ENCODE measurements at places on chromosomes 11 and 22.

- DNase-seq, result no peak
Observed at GRCh38 chr11:96448225-96448624, 58.4 kb downstream of the JRKL start.

DNA sequence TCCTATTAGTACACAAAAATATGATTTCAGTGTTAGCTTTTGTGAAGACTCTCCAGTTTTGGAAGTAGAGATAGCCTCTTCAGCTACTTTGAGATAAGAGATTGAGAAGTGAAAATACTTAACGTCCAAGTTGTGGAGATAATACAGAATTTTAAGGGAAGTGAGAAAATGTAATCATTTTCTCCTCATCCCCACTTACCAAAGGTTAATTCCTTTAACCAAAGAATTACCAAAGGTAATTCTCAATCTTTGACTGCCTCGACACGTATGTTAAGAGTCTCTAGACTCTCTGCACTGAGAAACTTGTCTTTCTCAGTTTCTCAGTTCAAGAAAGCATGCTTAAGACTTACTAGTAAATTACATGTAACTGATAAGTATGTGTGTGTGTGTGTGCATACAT is 15.3 kb downstream of the C11orf54 start:
- DNase-seq, result no peak

DNA sequence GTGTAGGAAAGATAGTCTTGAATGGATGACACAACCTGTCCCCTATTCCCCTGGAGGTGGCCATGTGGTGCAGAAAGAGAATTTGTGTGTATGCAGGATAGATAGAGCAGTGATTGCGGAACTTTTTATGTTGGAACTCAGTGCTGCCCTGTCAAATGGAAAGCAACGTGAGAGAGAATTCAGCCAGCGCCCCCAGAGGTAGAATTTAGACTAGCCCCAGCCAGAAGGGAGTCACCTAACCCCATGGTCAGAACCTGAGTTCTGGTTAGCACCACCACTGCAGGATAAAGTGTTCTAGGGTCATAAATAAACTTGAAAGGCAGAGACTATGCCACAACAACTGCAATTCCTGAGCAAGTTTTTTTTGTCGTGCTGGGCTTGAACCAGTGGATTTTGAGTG is 152.9 kb upstream of the GRIA4 start:
- no peak for DNase-seq

DNA sequence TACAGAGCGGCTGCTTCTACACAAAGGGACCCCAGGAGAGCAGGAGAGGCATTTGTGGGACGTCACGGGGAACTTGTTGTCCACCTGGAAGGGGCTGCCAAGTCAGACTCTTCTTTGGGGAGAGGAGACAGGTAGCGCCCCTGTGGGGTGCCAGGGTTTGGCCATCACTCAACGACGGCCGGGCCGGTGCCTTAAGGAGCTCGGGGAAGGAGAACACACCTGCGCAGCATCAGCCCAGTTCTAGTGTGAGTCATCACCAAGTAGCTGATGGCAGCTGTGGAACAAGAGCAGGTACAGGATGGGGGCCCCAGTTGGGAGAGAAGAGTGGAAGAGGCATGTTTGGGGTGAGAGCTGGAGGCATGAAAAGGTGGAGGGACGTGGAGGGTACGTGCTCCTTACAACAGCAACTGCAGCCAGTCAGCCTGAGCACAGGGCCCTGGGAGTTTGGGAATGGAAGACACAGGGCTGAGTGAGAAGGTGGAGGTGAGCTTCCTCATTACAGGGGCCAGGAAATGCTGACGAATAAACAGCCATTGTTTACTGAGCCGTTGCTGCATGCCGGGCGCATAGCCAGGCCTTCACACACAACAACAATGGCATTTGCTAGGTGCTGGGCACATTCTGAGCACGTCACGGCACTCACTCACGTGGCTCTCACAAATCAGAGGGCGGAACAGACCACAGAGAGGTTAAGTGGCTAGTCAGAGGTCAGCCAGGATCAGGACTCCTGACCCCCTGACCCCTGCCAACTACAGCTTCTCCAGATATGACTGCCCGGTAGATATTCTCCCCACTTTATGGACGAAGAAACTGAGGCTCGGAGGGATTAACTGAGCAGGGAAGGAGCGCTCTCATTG is 29.1 kb upstream of the TP53I11 start:
- DNase-seq, result no peak

DNA sequence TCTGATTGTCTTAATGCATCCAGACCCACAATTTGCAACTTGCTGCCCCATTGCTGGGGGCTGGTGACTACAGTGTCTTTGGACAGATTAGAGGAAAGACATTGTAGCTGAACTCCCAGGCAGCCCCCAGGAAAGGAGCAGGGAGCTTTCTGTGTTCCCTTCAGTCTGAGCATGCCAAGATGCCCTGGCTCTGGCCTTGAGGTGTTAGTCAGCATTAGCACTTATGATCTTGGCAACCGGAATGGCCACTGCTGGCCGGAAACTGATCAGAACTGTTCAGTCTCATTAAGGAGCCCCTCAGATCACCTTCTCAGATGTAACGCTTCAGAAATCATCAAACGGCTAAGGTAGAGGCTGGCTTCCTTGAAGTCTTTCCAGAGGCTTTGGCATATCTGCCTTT is 195.2 kb downstream of the NAV2 start:
- no peak for DNase-seq

- DNase-seq, result no peak
Observed at GRCh38 chr11:92082652-92083051, 142.0 kb upstream of the FAT3 start.

DNA sequence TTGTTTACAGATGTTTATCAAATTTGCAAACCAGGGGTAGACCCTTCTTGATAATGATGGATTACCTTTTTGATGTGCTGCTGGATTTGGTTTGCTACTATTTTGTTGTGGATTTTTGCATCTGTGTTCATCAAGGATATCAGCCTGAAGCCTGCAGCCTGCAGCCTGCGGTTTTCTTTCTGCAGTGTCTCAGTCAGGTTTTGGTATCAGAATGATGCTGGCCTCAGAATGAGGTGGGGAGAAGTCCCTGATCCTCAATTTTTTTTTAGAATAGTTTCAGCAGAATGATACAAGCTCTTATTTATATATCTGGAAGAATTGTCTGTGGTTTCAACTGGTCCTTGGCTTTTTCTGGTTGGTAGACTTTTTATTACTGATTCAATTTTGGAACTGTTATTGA is 19.7 kb upstream of the RAB38 start:
- DNase-seq, result no peak

DNA sequence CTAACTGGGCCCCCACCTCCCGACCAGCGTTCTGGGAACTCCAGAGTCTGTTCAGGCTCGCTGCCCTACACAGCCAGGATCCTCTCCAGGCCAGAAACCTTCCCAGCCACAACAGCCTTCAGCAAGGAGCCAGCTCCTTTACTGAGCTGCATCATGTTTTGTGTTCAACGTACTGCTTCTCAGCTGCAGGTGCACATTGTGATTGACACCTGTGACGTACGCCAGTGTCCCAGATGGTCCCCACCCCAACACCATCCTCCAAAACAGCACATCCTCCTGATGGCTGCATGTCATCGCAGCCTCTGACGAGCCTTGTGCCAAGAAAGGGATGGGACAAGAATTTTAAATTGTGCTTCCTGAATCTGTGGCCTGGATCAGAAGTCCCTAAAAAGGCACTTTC is 117.5 kb downstream of the SPATA19 start:
- no peak for DNase-seq

DNA sequence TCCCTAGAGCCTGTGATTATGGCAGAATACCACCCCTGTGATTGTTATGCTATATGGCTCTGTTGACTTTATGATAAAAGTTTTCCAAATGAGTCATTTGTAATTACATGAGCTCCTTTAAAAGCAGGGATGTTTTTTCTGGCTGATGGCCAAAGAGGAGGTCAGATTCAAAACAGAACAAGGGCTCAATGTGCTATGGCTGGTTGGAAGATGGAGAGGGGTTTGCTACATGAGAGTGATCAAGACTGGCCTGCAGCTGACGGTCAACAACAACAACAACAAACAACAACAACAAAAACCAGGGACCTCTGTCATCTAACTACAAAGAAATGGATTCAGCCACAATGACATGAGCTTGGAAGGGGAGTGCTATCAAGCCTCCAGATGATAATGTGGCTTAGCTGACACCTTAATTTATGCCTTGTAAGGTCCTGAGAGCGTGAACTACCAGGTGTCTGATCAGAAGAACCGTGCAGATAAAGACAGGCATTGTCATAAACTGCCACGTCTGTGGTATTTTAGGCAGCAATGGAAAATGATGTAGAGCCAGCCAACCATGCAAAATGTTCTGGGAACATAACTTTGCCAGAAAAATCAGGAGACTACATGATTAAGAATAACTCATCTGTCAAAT is 47.2 kb downstream of the PIWIL3 start:
- peak; percentile 10 for DNase-seq

DNA sequence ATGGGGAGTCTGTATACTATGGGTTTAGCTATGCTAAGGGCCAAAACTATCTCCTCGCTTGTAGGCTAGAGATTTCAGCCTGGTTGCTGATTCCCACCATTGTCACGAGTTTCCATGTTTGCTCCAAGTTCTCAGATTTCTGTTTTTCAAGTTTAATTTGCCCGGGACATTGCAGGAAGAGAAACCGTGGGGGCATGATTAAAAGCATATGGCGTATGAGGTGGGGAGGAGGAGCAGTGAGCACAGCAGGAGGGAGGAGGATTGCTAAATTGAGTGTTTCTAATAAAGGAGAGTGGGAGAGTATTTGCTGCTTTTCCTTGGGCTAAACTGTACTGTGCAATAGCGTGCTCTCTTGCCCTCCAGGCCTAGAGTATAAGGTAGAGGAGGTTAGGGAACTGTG is 558.4 kb downstream of the METTL15 start:
- DNase-seq, result no peak

- DNase-seq, result no peak
Observed at GRCh38 chr11:723120-723883, 17.3 kb downstream of the EPS8L2 start.

DNA sequence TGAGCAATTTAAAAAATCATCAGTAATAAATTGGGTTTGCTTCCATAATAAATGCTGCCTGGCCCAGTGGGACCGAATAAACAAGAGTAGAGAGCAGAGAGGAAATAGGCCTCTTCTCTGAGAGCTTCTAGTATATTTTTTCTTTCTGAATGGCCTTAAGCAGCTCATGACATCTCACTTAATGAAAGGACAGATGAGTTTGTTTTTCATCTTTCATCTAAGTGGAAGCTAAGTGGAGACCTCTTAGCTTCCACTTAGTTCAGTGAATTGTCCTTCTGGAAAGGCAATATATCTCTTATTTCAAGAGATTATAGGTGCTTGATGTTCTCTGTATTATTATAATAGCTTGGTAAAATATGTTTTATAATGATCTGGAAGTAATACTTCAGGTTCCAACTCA is 245.9 kb upstream of the ANO3 start:
- no peak for DNase-seq

GRCh38 chr11:61103851-61104423 is 1.6 kb downstream of the CD5 start:
- DNase-seq, result no peak

- DNase-seq, result no peak
Observed at GRCh38 chr22:32407936-32408335, 4.1 kb downstream of the RTCB start.

DNA sequence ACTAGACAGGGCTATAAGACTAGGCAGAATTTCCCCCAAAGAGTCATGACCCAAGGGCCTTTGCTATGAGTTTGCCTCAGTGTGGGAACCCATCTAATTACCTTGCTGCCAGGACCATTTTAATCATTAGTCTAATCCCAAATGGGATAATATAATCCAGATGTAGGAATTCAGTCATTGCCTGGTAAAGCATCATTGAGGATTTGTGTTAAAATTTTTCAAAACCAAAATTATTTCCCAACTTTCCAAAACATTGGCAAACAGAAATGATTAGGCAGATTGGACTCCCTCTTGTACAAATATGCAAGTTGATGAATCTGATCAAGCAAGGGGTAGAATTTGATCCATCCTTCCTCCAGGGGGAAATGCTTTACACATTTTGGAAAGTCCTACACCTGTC is 16.2 kb upstream of the MMP13 start:
- DNase-seq, result no peak

DNA sequence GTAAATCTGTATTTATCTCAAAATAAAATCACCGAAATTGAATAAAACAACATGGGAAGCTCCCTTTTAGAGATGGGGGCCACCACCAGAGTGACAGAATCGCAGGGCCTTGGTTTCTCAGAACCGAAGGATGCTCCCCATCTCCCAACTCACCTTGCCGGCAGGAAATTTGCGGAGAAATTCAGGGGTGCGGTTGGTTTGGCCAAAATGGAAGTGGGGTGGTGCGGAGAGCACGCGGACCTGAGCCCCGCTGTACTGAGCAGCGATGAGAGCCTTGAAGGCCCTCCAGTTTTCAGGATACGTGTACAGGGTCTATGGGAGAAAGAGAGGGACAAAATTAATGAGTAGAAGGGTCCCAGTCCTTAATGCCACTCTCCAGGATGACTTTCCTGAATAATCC is 1.3 kb downstream of the EEF1G start:
- no peak for DNase-seq

DNA sequence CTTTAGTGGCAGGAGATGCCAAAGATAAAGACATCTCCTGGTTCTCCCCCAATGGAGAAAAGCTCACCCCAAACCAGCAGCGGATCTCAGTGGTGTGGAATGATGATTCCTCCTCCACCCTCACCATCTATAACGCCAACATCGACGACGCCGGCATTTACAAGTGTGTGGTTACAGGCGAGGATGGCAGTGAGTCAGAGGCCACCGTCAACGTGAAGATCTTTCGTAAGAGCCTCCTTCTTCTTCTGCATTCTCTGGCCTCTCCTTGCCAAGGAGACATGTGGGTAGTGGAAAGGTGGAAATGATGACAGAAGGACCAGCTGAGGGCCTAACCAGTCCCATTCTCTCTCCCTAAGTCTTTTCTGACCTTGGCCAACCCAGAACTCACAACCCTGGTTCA is 110.1 kb upstream of the TTC12 start:
- DNase-seq, result no peak

DNA sequence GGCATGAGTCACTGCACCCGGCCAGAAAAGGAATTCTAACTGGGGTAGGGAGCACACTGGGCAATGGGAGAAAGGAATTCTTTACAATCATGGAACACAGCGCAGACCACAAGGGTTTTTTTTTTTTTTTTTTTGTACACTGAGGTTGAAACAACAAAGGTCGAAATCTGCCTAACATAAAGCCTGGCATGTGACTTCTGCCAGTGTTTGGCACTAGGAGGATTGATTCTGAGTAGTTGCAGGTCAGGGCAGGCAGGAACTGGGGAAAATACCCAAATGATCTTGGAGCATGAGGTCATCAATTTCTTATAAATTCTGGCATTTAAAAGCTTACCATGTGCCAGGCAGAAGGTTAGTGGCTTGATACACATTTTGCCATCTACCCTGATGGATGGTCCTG is 202.0 kb upstream of the SNX19 start:
- no peak for DNase-seq

GRCh38 chr22:26251869-26252268 is 82.6 kb downstream of the SEZ6L start:
- DNase-seq, result no peak
